ENCODE measurements at places on chromosomes 16 and 17. TPM values are rescaled to one million over a fixed set of nuclear protein-coding genes. Genes with fewer than 3 reads are reported as not detected.

The TMEM204 gene
- total RNA-seq = 3.0 TPM

The KCNH6 gene
- 1.2 TPM for total RNA-seq

The DNASE1L2 gene
- total RNA-seq = 1.9 TPM

The PPM1E gene
- total RNA-seq = 42.0 TPM

The RBFOX1 gene
- 71.7 TPM for total RNA-seq

The RAP1GAP2 gene
- total RNA-seq = 7.4 TPM

The FGF11 gene
- 25.7 TPM for total RNA-seq

The PMP22 gene
- total RNA-seq = 248 TPM

- no peak for DNase-seq
- no peak overlapping the region for H3K4me3 ChIP-seq
- H3K36me3 ChIP-seq = peaks cover 11% of the 10 kb centered on the region
- peaks cover 7% of the 10 kb centered on the region for H3K4me1 ChIP-seq
- H3K27ac ChIP-seq = no peak overlapping the region
- H3K27me3 ChIP-seq = no peaks in the 10 kb centered on the region
Observed at GRCh38 chr16:27790546-27791403, 240.8 kb downstream of the KATNIP start.

DNA sequence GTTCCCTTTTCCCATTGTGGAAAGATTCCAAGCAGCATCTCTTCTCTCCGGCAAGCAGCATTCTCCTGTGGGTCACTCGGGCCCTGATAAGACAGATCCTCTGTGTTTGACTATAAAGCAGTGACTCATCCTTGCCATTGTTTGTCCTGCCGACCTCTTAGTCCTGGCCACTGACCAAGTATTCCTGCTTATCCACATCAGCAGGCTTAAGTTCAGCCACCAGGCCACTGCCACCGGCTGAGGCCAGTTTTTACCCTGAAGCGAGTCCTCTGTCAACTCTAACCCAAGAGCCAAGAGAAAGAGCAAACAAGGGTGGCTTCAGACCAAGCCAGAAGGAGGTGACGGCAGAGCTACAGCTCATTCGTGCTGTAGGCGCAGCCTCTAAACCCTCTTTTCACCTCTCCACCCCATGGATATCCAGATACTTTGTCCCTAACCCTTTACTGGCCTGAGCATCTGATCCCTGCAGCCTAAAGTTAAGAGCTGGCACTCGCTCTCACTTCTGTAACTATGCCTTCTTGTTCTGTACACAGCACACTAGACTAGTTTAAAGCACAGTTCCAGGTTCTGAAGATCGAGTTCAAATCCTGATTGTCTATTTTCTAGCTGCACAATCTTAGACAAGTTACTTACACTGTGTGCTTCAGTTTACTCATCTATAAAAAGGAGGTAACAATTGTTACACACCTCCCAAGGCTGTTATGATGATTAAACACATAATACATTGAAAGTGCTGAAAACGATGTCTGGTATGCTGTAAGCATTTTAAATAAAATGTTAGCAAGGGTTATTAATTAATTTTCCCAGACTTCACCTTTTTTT lies 31.0 kb downstream of the SOX9 start:
- no peaks in the 10 kb centered on the region for H3K27me3 ChIP-seq
- no peak overlapping the region for H3K4me3 ChIP-seq
- DNase-seq = peak; percentile 51
- no peaks in the 10 kb centered on the region for H3K36me3 ChIP-seq
- H3K4me1 ChIP-seq = peaks cover 14% of the 10 kb centered on the region

DNA sequence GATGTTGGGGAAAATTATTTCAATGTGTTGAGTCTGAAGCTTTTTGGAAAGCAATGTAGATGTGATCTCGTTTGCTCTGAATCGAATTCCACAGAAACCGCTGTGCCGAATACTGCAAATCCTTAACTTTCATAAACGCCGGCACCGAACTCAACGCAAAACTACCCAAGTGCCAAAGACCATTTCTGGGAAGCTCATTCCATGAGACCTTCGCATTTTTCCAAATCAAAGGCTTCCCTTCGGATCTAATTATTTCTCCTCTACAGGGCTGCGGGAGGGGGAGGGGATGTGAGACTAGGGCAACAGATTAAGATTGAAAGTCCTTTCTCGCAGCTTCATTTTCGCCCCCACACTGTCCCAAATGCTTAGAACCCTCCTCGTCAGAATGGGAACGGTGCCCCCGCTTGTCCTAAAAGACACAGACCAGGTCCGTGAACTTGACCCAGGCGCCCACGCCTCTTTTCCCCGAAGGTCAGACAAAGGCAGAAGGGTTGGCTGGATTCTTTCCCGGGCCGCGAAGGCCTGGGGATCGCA lies 4.0 kb downstream of the PRAC1 start:
- H3K27ac ChIP-seq = no peak overlapping the region
- H3K36me3 ChIP-seq = no peaks in the 10 kb centered on the region
- DNase-seq = peak; percentile 55
- no peak overlapping the region for H3K4me3 ChIP-seq

GRCh38 chr16:61909074-61909473 lies 127.2 kb downstream of the CDH8 start:
- H3K27me3 ChIP-seq = no peaks in the 10 kb centered on the region
- no peaks in the 10 kb centered on the region for H3K36me3 ChIP-seq
- no peak overlapping the region for H3K27ac ChIP-seq
- no peaks in the 10 kb centered on the region for H3K4me1 ChIP-seq
- no peak for DNase-seq
- no peak overlapping the region for H3K4me3 ChIP-seq

DNA sequence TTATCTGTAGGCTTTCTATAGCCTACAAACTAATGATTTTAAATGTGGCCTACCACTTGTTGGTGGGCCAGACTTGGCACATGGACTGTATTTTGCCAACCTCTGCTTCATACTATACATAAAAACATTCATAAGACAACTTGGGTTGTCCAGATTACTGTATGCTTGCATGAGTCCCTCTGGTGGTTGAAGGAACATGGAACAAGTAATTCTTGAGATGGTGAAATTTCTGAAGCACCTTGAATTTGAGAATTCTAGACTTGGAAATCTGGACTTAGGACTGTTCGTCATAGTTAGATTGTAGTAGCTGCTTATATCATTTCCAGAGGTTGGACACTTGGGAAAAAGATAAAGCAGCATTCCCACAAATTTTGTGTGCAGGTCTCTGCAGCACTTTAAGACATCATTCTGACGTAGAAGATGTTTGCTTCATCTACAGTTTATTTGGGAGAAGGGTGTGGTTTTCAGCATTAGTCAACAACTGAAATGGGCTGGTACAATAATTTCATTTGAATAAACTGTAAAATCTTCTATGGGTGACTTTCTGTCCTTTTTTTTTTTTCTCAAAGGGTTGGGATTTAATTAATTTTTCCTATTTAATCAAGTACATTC lies 31.2 kb downstream of the NFATC3 start:
- peak; percentile 27 for DNase-seq
- no peaks in the 10 kb centered on the region for H3K36me3 ChIP-seq
- H3K27me3 ChIP-seq = no peaks in the 10 kb centered on the region
- H3K4me3 ChIP-seq = no peak overlapping the region
- H3K27ac ChIP-seq = no peak overlapping the region
- H3K4me1 ChIP-seq = no peaks in the 10 kb centered on the region

GRCh38 chr16:18983565-18984434 lies at the start of gene TMC7:
TSS of gene TMC7 (plus strand) at chr16:18983934. CDS start at chr16:18984064, 130 bp downstream.
- no peak within 1 kb of the TSS for H3K27ac ChIP-seq
- DNase-seq = peak; percentile 81

DNA sequence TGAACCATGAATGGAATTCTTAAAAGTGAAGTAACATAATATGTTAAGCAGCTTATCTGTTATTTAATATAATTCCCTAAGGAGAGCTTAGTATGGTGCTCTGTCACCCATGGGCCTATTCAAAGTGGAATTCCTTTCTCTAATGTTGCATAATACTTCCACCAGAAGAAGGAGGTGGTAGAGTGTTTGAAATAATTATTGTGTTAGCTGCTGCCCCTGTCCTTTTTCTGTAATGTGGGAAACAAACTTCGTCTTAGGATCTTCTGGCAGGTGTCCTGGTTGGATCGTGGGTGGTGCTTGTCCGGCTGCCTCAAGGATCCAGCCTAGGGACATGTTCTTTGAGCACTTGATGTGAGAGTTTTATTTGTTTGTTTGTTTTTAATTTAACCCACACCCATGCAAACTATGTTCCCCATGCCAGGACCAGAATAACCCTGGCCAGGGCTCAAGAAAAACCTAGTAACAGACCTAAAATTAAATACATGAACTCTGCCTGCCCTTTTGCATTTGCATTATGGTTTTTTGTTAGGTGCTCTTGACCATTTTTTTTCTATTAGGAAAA lies 46.1 kb downstream of the ZNRF1 start:
- H3K27me3 ChIP-seq = no peaks in the 10 kb centered on the region
- H3K27ac ChIP-seq = no peak overlapping the region
- no peak for DNase-seq
- no peak overlapping the region for H3K4me3 ChIP-seq
- H3K4me1 ChIP-seq = peaks cover 9% of the 10 kb centered on the region

DNA sequence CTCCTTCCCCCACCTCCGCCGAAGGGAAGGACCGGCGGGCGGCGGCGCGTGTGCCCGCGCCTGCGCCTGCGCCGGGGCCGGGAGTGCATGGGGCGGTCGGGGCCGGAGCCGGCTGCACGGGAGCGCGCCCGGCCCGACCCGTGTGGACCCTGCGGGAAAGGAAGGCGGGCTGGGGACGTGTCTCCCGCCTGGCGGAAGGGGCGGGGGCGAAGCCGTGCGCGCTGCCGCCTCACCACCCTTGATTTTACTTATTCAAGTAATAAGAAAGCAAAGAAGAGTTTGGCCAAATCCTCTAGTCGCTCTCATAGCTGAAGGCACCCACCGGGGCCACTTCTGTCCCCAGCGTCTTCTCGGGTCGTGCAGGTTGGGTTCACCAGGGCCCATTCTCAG lies 596 bp upstream of the PFN1 start:
- no peak for DNase-seq
- peak overlapping the region; percentile 92 for H3K4me3 ChIP-seq
- peaks cover 10% of the 10 kb centered on the region for H3K27me3 ChIP-seq
- peaks cover 19% of the 10 kb centered on the region for H3K36me3 ChIP-seq

DNA sequence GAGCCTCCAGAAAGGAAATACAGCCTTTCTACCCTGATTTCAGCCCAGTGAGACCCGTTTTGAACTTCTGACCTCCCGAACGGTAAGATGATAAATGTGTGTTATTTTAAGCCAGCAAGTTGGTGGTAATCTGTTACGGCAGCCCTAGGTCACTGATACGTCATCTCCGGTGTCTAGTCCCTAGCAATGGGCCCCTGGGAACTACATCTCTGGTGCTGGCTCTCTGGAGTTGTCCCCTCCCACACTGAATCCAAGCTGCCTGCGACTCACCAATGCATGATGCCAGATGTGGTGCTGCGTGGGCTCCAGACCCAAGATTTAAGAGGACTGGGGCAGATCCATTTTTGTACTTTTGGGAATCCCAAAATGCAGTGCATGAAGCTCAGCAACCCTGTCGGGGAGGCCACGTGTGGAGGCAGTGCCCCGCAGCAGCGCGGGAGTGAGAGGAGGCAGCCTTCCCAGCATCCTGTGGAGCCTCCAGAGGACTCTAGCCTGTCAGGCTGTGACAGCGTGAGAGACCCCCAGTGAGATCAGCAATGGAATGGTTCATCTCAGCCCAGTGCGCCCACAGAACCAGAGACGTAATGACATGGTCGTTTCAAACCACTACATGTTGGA lies 43.6 kb upstream of the USP7 start:
- no peaks in the 10 kb centered on the region for H3K27me3 ChIP-seq
- H3K36me3 ChIP-seq = no peaks in the 10 kb centered on the region
- H3K4me3 ChIP-seq = no peak overlapping the region
- peaks cover 5% of the 10 kb centered on the region for H3K4me1 ChIP-seq
- H3K27ac ChIP-seq = no peak overlapping the region
- DNase-seq = no peak

GRCh38 chr17:63647936-63648335 lies 25.7 kb downstream of the MAP3K3 start:
- DNase-seq = no peak
- no peaks in the 10 kb centered on the region for H3K27me3 ChIP-seq
- no peak overlapping the region for H3K27ac ChIP-seq
- H3K36me3 ChIP-seq = peaks cover 31% of the 10 kb centered on the region

DNA sequence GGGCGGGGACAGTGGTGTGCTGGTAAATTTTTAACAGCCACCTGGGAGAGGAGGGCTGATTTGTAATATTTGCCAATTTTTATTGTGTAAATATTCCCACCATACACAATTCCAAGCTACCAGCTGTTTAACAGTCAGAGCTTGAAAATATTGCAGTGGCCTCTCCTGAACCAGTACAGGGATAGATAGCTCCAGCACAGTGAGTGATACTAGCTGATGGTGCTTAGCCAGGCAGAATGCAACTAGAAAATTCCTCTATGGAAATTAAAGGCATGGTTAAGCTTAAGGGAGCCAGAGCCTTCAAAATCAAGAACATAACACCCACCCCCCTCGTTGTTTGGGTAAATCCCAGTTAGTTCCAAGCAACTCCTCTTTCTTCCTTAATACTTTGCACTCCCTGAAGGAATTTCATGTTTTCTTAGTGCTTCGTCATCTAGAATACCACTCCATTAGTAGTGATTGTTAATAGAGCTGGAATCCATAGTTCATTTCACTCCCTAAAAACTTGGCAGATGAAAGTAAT lies 96.6 kb downstream of the CYB561 start:
- H3K36me3 ChIP-seq = peaks cover 5% of the 10 kb centered on the region
- no peak overlapping the region for H3K4me3 ChIP-seq
- no peak overlapping the region for H3K27ac ChIP-seq
- no peaks in the 10 kb centered on the region for H3K4me1 ChIP-seq

- H3K4me3 ChIP-seq = no peak overlapping the region
- H3K27me3 ChIP-seq = no peaks in the 10 kb centered on the region
- H3K27ac ChIP-seq = peak overlapping the region; percentile 64
- no peaks in the 10 kb centered on the region for H3K36me3 ChIP-seq
- peaks cover 31% of the 10 kb centered on the region for H3K4me1 ChIP-seq
Observed at GRCh38 chr17:15453246-15453645, 14.2 kb downstream of the CDRT4 start.

GRCh38 chr16:15556130-15556529 lies 86.8 kb downstream of the MARF1 start:
- no peak overlapping the region for H3K4me3 ChIP-seq
- H3K27ac ChIP-seq = no peak overlapping the region
- H3K36me3 ChIP-seq = no peaks in the 10 kb centered on the region
- no peaks in the 10 kb centered on the region for H3K27me3 ChIP-seq
- DNase-seq = no peak
- H3K4me1 ChIP-seq = no peaks in the 10 kb centered on the region

DNA sequence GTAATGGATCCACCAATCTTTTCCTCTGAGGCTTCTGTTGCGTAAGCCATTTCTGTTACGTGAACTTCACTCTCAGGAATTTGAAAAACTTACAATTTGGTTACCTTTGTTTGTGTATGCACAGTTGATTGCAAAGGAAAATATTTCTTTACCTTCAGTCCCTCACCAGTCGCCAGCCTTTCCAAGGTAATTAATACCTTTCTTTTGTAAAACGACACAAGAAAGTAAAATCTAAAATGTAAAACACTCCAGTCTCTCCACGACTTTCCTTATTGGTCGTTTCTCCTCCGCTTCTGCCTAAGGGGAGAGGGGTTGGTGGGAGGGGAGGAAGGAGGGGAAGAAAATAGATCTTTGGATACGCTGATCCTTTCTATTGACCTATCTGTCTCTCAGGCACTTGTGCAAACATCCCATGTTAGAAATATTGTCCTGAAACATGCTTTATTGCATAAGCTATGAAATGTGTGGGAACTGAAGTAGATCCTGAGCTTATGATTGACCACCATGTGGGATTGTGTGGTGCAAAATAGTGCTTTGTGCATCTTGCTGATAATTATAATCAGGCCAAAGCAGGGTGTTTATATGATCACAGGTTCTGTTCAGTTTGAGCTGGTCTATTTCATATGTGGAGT lies 32.4 kb upstream of the EFCAB13 start:
- no peak overlapping the region for H3K4me3 ChIP-seq
- no peaks in the 10 kb centered on the region for H3K27me3 ChIP-seq
- peaks cover 24% of the 10 kb centered on the region for H3K4me1 ChIP-seq
- no peak for DNase-seq
- H3K36me3 ChIP-seq = peaks cover 3% of the 10 kb centered on the region
